ENCODE measurements at places on chromosomes 16 and 17.

DNA sequence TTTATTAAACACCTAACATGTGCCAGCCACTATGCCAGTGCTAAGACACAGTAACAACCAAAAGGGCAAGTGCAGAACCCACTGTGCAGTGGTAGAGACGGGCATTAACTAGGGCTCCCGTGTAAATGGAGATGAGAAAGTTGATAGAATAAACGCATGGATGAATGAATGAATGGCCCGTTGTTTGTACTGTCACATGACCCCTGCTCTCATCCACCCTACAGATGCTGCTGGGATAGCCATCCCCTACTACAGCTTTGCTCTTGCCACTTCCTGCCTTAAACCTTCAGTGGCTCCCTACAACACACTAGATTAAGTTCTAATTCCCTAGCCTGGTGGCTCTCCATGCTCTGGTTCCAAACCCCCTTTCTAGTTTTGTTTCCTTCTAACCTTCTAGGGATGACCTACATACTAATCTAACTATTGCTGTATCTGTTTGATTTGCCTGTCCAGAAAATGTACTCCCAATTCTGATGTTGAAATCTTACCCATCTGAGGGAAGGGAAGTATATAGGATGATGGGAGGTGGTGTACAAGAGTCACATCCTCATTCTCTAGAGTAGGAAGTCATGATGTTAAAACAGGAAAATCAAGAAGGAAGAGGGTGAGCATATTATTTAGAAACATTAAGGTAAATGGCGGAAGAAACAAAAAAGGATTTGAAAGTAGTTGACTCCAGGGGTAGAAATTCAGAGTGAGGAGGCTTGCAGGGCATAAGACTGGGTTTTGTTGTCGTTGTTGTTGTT is 11.4 kb upstream of the TNRC6C start:
- no peak for DNase-seq

DNA sequence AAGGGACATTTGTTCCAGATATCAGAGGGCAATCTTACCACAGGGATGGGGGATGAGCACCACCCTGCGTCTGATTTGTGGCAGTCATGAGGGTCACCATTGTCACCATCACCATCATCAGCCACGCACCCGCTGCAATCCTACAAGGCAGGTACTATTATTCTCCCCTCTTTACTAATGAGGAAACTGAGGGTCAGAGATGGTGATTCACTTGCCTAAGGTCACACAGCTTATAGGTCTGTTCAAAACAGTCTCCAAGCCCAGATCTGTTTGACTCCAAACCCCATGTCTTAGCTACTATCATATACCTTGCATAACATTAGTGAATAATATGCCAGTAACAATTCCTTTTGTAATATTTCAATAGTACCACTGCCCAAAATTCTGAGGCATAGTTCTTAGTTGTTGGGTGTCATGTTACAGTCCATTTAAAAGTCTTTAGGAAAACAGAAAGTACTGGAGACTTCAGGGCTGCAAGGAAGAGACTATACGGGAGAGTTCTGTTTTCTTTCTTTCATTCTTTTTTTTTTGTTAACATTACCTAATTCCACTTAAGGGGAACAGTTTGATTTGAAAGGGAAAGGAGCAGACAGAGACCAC is 166.4 kb downstream of the C16orf95 start:
- DNase-seq: no peak

- no peak for DNase-seq
Observed at GRCh38 chr16:49604602-49605001, 231.0 kb downstream of the C16orf78 start.

DNA sequence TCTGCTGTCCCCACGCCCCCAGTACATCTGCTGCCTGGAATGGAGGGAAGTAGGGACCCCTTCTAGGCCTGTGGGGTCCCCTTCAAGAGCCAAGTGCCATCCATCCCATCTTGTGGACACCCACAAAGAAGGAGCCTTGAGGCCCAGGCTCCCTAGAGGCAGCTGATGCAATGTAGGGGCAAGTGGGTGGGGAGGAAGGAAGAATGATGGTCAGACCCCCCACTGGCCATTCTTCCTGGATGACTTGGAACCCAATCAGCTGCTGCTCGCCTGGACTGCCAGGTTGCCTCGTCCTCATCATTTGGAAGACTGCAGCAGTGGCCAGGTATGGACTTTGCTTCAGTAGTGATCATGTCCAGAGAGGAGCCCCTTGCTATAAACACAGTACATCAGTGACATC is 48.9 kb downstream of the SMPD3 start:
- no peak for DNase-seq

GRCh38 chr17:17200311-17200710 is 5.8 kb downstream of the PLD6 start:
- DNase-seq: no peak

- peak; percentile 15 for DNase-seq
Observed at GRCh38 chr17:79991924-79992648, 43.6 kb downstream of the TBC1D16 start.

GRCh38 chr17:56583772-56584171 is 9.7 kb upstream of the NOG start:
- DNase-seq: no peak

DNA sequence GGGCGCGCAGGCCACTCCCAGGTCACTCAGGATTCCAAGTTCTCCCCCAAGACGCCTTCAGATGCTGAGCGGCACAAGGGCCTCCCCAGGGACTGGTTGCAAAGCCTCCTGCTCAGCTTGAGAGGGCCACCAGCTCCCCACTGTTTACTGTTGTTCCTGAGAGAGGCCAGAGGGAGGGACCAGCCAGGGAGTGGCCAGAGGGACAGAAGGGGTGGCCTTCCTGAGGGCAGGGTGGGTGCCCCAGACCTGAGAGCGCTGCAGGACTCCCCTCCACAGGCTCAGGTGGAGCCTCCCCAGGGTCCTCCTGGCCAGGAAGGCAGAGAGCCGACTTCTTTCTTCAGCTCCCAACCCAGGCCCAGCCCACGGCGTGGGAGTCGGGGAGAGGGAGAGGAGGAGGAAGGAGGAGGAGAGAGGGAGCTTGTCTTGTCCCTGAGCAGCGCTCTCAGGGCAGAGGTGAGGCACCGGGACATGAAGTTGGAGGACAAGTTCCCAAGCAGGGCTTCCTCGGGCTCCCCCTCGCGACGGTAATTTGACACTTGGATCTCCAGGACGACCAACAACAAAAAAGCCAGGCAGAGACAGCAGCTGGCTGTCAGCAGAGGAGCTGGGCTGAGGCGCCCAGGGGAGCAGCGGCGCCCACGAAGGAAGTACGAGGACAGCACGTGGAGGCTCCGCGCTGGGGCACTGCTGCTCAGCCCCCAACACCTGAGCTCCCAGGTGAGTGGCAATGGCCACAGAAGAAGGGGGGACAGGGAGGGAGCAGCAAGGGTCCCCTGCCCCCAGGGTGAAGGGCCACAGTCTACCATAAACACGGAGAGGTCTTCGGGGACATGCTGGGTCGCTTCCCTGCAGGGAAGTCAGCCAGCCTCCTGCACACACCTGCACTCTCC is 497 bp downstream of the SMIM5 start:
- DNase-seq: peak; percentile 65

GRCh38 chr16:53457670-53458069 is 23.4 kb downstream of the RBL2 start:
- peak; percentile 32 for DNase-seq

- DNase-seq: peak; percentile 1
Observed at GRCh38 chr17:29575511-29576213, 7.2 kb downstream of the TP53I13 start.

GRCh38 chr17:38815576-38816193 is 9.4 kb downstream of the CWC25 start:
- DNase-seq: no peak

DNA sequence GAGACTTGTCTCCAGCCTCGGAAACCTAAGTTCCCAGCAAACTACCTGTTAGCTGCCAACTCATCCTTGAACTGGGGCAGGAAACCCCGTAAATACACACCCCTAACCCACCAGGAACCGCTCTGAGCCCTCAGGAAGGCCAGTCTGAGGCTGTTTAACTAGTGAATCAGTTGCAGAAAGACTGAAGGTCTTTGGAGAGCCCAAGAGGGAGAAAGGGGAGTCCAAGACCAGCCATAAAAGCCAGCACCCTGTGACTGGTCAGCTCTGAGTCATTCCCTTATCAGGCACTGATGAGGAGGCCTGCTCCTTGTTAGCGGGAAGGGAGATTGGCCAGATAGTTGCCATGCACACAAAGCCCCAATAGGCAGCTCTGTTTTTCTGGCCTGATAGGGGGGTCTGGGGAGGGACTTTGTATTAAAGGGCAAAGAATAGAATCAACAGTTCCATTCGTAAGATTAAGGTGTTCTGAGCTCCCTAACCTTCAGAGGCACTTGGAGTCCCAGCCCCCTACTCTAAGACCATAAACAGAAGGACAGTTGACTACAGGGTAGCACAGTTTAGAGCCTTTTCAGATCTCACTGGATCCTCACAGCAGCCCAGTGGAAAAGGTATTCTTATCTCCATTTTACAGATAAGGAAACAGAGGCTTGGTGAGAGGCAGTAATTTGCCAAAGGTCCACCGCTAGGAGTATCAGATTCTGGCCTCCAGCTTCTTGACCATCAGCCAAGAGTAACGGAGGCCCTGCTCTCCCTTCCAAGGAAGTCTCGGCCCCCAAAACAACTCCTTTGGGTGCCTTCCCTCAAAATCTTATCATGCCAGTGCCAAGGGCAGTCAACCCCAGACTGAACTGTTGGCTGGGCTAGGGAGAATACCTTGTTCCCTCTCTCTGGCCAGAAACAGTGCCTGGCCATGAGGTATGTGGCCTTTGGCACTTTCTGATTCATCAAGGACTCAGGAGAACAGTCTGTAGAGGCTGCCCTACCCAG is 2.2 kb upstream of the KRT19 start:
- no peak for DNase-seq

DNA sequence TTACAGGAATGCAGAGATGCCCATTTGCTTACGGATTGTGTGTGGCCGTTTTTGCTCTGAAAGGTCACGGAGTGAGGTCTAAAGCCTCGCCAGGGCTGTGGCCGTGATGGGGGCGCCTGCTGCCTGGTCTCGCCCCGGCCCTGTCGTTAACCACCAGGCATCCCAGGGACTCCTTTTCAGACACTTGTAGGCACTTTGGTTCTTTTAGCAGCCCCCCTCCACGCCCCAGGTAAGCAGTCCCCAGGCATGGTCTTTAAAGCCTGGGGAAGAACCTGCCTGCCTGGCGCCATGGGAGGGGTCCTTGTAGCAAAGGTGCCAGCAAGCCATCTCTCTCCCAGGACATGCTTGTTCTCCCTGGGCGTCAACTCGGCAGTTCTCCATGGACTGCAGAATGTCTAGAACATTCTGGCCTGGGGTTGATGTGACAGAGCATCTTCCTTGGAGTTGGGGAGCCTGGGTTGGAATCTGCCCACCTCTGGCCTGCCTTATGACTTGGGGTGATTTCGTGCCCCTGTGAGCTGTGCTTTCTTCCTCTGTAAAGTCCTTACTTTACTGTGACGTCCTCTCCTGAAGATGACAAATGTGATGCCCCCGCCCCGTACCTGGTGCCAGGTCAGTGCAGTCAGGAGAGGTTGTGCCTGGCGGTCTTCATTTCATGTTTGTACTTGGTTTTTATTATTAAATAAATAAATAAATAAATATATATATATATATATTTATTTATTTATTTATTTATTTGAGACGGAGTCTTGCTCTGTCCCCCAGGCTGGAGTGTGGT is 5.4 kb downstream of the KCTD5 start:
- no peak for DNase-seq

- no peak for DNase-seq
Observed at GRCh38 chr17:74334393-74335039, 8.5 kb downstream of the KIF19 start.

GRCh38 chr17:16304830-16305229 is 48.4 kb downstream of the CENPV start:
- no peak for DNase-seq

DNA sequence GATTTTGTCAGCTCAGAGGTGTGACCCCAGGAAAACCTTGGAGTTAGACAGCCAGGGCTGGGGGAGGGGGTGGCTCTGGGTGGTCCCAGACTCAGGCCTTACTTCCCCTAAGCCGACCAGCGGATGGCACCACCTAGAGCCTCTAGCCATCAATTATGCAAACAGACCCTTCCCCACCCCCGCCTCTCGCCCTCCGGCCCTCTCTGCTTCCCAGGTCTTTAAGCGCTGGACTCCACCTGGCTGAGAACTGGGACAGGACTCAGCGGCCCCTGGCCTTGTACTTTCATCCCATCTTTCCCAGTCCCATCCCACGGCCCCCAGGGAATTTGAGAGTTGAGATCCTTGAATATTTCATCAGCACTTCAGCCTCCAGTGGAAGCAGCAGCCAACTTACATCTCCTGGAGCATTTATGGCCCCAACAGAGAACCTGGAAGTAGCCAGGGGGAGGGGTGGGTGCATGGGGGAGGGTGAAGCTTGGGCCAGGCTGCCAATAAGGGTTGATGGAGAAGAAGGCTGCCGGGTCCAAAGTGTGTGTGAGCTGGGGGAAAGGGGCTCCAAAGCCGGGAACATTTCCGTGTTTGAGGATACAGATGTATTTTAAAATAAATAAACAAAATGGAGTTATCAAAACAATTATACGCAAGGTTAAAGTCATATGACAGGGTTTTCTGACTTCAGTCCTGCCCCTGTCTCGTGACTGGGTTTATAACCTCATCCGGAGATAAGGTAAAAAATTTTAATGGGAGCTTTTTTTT is 7.5 kb upstream of the JUP start:
- DNase-seq: no peak

DNA sequence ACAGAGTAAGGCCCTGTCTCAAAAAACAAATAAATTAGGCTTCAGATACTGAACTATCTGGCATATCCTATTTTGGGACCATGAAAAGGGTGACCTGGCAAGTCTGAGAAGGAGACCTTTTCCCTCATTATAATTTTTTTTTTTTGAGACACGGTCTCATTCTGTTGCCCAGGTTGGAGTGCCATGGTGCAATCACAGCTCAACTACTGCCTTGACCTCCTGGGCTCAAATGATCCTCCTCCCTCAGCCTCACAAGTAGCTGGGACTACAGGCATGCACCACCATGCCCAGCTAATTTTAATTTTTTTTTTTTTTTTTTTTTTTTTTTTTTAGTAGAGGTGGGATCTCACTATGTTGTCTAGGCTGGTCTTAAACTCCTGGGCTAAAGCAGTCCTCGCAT is 37.3 kb downstream of the PLCG2 start:
- DNase-seq: no peak

DNA sequence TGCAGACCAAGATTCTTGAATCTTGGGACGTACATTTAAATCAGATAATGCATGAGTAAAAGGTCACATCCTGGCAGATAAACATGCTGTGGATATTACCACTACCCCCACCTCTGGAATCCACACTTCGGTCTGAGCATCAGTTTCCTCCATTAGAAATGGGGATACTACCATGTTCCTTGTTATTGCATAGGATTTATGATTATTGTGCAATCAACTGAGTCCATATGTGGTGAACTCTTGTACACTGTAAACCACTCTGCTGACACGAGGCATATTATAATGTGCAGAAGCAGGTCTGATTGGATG is 108.7 kb downstream of the VAT1L start:
- no peak for DNase-seq

DNA sequence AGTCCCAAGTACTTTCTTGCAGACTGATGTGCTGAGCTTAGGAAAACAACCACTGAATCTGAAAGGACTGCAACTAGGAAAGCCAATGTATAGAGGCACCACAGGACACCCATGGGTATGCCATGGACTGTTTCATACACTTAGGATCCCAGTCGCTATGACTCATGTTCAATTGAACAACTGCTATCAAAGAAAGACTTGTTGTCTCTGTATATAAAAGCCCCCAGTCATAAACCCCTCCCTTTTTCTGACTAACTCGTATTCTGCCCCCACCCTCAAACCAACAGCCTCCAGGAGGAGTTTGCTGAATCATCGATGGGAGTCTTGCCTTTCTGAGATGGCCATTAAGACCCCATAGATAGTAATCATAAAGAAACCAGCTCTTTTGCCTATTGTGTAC is 205.4 kb downstream of the ANKFN1 start:
- no peak for DNase-seq

- DNase-seq: no peak
Observed at GRCh38 chr16:2226918-2227317, 3.5 kb downstream of the E4F1 start.

- DNase-seq: no peak
Observed at GRCh38 chr17:27346228-27346899, 52.5 kb downstream of the WSB1 start.

Measured in stimulated activated CD4-positive, alpha-beta T cell treated with anti-CD3 and anti-CD28 coated beads, Interleukin-4, amount 100 ng/mL, for 1 hour (primary cell).